ENCODE measurements at places on chromosomes 6 and 20. TPM values are rescaled to one million over a fixed set of nuclear protein-coding genes. Genes with fewer than 3 reads are reported as not detected.

HDGFL1 gene
- total RNA-seq = not detected

MLIP gene
- total RNA-seq = not detected

PMEPA1 gene
- total RNA-seq = 47.7 TPM

COL9A3 gene
- total RNA-seq = 59.7 TPM

ESF1 gene
- 3.7 TPM for total RNA-seq

SRSF12 gene
- not detected for total RNA-seq

NT5E gene
- 74.7 TPM for total RNA-seq

POU5F1 gene
- 1.7 TPM for total RNA-seq

TBXT gene
- total RNA-seq = not detected

SALL4 gene
- total RNA-seq = 3.4 TPM

COL19A1 gene
- not detected for total RNA-seq

GRCh38 chr6:125271486-125272159, 30.1 kb downstream of the HDDC2 start:
- no peak for DNase-seq

GRCh38 chr6:112113431-112113830, 26.0 kb downstream of the FAM229B start:
- DNase-seq = no peak

- DNase-seq = no peak
Observed at GRCh38 chr20:10488534-10488933, 53.4 kb downstream of the SLX4IP start.

- DNase-seq = no peak
Observed at GRCh38 chr6:11129908-11130565, 18.5 kb upstream of the ERVFRD-1 start.

- DNase-seq = no peak
Observed at GRCh38 chr6:98581705-98582104, 252.7 kb upstream of the POU3F2 start.

DNA sequence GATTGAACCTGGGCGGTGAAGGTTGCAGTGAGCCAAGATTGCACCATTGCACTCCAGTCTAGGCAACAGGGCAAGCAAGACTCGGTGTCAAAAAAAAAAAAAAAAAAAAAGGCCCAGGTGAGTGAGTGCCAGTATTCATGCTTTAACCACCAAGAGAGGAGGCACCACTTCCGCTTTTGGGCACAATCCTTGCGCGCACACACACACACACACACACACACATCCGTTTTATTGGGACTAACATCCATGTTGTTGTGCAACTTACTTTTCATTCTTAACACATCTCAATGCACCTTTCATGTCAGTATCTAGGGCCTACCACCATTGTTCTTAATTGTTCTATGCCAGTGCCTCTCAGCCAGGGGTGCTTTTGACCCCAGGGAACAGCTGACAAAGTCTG, 263.0 kb downstream of the CDC5L start:
- DNase-seq = no peak

DNA sequence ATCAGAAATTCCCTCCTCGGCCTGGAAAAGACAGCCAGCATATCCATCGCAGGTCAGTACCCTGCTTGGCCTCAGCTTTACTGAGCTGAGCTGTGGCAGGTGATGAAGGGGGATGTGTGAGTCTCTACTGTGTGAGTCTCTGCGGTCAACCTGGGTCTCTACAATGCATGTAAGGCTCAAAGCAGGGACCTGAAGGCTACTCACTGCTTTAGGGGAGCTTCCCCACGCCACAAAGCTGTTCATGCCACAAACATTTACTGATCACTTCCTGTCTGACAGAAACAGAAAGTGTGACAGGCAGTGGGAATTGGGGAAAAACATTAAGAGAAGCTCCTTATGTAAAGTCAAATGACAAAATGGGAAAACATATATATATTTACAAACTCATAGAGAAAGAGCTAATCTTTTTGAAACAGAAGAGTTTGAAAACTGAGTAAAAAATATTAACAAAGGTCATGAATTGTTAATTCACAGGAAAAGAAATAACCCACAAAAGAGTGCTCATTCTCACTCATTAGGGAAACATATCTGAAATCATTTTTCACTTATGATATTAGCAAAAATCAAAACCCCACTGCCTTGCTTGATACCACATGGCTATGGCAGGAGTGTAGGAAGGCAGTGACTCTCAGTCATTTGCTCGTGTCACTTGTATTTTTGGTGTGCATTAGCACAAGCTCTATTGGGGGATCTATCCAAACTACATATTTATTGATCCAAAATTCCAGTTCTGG, 5.8 kb downstream of the BTN3A3 start:
- no peak for DNase-seq

DNA sequence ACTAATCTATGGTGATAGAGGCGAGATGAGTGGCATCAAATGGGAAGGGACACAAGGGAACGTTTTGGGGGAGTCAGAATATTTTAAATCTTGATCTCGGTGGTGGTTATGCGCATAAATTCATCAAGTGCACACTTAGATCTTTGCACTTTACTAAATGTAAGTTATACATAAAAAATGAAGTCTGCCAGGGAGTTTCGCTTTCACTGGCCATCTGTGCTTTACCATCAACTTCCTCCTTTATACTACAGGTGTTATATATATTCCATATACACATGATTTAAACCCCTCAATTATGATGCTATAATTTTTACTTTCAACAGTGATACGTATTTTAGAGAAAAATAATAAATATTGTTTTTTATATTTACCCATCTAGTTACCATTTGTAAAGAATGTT, 97.6 kb upstream of the AKIRIN2 start:
- no peak for DNase-seq

- no peak for DNase-seq
Observed at GRCh38 chr6:34284563-34285447, 36.0 kb upstream of the SMIM29 start.

DNA sequence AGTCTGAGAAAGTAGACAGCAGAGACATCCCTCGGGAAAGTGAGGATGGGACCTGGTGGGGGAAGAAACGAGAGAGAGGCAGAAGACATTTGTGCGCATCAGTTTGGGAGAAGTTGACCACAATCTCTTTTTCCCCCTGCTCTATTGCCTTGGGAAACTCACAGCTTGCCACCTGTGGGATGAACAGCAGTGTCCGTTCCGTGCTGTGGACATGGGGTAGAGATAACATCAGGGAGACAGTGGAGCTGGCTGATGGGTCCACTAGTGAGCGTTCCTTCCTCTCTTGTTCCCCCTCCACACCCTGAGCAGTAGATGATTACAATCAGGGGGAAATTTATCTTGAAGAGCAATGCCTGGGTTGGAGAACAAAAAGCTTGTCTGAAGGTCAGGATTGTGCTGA, 21.8 kb upstream of the RNF182 start:
- DNase-seq = no peak

- no peak for DNase-seq
Observed at GRCh38 chr6:21459641-21460040, 133.9 kb upstream of the SOX4 start.

DNA sequence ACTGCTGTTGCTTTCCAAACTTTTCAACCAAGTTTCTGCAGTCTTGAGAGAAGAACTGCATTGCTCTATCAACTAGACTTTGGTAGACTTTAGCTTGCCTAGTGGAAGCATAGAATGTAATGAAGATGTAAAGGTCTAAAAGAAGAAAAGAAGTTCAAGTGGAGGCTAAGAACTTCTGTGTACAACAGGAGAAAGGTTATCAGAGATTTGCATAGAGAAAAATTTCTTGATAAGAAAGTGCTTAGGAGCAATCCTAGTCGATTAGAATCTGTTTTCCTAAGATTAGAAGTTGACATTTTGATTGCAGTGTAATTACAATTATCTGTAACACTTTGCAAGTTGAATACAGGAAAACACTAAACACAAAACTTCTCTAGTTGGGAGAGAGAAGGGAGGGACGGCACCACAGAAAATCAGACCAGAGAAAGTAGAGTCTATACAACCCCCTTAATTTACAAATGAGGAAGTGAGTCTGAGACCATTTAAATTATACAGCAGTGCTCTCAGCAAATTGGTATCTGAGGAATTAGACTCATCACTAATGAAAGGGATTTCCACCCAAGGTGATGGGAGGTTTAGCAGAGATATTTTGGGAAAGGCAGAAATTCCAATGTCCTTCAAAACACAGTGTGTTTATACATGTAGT, 194.3 kb upstream of the MARCKS start:
- no peak for DNase-seq

- DNase-seq = no peak
Observed at GRCh38 chr6:6651335-6651734, 62.8 kb downstream of the LY86 start.

DNA sequence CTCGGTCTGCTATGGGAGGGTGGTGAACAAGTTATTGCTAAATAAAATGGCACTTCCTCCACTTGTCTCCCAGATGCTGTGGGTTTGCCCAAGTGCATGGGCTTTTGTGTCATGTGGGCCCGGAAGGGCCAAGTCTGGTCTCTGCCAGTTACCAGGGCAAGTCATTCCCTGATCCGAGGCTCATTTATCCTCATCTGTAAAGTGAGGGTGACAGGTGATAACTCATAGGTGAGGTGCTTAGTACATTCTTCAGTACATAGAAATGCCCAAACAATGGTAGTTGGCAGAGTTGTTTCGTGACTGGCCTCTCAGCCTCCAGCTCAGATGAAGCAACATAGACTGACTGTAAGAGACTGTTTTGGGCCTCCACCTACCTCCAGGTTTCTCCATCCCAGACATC, 2.0 kb upstream of the MUCL3 start:
- no peak for DNase-seq

DNA sequence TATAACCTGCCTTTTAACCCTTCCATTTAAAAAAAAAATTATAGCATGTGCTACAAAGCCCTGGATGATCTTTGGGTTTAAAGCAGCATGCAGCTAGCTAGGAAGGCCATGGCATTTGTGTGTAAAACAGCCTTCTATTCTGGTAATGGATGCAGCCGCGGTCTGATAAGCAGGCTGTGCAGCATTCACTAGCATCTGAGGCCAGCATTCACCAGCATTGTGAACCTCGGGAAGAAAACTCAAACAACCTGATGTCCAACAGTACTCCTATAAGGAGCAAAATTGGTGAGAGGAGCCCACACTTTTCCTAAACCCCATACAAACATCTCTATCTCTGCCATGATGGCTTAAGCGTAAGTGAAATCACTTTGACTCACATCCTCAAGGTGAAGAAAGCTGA, 265.5 kb downstream of the PTPRT start:
- DNase-seq = no peak

GRCh38 chr20:58306421-58307261, 2.9 kb upstream of the RAB22A start:
- peak; percentile 98 for DNase-seq

GRCh38 chr20:2341336-2341735, 39.4 kb upstream of the TGM6 start:
- no peak for DNase-seq

- peak; percentile 78 for DNase-seq
Observed at GRCh38 chr6:108002365-108003221, 44.6 kb upstream of the SEC63 start.

GRCh38 chr20:34385464-34385863, 22.4 kb downstream of the ITCH start:
- DNase-seq = no peak

DNA sequence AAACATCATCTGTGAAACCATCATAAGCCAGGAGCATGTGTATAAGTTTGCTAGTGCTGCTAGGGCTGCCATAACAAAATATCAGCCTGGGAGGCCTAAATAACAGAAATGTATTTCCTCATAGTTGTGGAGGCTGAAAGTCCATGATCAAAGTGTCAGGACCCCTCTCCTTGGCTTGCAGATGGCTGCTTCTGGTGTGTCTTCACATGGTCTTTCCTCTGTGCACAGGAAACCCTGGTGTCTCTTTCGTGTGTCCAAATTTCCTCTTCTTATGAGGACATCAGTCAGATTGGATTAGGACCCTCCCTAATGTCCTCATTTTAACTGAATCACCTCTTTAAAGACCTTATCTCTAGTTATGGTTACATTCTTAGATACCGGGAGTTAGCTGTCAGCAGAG, 6.2 kb upstream of the CITED2 start:
- DNase-seq = no peak

DNA sequence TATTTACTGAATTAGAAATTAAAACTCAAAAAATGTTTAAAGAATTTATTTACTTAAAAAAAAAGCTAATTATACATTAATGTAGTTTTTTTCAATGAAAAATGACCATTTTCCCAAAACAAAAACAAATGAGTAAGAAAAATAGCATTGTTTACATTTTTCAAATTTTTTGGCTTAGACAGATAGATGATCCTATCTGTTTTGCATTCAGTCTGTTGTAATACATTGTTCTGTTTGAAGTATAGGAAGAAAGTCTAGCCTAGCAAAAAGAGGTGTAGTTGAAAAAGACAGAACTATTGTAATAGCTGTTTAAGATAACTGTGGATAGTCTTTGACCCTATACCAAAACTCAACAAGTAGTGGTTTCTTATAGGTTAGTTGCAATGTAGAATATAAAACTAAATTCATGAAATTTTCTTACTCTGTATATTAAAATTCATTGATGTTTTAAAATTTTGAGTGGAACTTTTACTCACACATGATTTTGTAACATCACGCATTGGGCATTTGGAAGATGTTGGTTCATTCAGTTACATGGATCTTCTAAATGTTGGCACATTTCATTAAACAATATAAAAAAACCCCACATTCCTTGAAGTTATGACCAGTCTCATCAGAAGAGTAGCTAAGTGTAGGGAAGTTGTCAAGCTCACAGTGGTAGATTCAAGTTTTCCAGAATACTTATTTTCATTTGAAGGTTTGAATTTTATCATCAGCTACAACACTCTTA, 62.0 kb downstream of the KCNS1 start:
- DNase-seq = no peak

- DNase-seq = no peak
Observed at GRCh38 chr6:155402656-155403304, 52.9 kb downstream of the NOX3 start.

DNA sequence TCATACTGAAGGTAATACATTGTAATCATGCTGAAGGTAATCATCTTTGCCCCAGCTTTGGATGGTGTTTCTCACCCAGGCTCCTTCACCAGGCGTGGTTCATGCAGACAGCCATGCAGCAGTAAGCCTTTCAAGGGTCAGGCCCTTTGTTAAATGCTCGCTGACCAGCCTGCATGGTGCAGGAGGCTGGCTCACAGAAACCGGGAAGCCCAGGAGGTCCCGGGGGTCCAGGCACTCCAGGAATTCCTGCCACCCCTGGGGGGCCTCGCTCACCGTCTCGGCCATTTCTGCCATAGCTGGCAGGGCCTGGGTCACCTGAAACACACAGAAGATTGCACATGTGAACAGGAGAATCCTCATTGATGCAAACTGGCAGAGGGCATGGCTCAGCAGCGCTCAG, 86.1 kb downstream of the COL9A1 start:
- no peak for DNase-seq

Measured in HT-29 (cell line).